ENCODE measurements at places on chromosomes 16 and 17.

DNA sequence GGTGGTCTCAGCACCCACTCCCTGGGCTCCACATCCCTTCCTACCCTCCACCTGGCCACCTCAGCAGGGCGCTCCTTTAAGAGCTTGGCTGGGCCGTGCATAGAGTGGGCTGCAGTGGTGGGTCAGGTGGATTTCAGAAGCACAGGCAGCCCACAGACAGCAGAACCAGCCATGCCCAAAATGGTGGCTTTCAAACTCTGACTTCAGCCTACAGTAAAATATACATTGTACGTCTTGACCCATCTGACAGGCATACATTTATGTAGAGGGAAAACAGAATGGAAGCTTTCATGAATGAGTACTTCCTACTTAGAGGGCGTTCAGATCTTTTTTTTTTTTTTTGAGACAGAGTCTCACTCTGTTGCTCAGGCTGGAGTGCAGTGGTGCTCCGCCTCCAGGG lies 26.0 kb upstream of the LASP1NB start:
- DNase-seq, result no peak

DNA sequence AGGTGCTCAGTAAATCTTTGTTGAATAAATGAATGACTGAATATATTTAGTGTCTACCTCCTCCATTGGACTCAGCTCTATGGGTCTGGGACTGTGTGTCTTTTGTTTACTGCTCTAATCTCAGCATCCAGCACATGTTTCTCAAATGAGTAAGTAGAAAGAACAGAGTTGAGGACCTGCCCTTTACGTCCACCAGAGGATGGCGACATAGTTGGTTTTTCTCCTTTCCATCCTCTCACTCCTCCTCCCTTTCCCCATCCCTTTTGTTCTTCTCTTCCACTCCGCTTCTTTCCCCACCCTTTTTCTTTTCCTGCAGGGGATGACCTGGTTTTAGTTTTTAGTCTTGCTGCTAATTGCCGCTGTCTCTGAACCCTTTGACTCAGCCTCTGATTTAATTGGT lies 12.1 kb upstream of the CHP2 start:
- DNase-seq, result no peak

DNA sequence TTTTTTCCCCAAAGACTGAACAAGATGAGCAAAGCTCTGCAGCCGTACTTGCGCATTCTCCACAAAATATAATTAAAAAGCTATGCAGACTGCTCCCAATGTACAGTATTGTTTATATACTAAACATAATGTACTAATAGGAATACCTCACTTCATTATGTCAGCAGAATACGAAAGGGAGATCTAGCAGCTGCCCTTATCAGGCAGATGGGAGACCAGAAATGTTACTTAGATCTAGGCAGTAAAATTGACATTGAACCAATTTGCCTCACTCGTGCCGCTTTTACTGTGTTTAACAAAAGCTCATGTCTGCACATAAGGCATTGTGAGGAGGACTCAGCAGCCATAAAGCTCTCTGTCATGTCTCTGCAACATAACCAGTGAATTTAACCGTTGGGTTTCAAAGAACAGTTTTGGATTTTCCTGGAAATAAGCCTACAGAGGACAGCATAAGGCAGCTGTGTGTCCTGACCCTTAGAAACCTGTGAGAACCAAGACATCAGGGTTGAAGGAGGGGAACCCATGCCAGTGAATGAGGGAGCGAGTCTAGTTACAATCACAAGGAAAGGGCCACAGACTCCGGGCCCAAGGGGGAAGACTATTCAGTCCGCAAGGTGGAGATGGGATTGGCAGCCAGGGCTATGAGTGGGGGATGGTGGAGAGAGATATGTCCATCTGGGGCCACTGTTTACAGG lies 71.4 kb downstream of the GNAO1 start:
- no peak for DNase-seq

DNA sequence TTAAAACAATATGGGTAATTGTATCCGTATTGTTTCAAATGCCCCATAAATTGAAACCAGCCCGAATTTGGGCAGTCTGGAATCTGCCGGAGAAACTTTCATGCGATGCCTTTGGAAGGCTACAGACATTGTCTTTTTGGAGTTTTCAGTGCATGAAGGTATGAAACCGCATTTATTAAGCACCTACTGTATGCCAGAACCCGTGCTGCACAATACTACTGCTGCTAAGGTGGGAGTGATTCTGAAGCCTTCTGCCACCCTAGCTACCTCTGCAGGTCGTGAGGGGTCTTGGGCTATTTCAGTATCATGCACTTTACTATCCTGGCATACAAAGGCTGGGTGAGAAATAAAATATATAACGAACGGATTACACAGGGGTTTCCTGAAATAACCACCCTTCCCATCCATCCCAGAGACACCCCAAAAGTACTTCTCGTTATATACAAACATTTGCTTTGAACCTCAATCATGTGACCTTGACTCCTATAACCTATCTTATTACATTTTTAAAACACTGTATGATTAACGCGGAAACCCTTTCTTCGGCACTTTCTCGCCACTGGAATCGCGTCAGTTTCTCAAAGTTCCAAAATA lies 1.0 kb upstream of the MSI2 start:
- DNase-seq, result no peak

- no peak for DNase-seq
Measured at GRCh38 chr16:74607310-74607961, 522 bp upstream of the GLG1 start.

DNA sequence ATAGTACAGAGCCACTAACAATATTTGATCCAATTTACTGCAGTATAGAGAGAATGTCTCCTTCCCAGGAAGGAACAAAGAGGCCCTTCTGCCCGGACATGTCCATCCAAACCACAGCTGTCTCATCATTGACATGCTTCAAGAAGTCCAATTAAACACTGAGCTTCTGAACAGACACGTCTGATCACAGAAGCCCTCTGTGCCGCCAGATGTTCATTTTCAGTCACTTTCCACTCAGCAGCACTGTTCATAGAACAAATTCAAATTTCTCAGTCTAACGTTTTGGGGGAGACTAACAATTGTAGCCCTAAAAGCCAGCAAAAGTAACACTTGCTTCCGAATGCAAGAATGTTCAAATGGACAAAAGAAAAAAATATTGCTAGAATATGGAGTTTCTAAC lies 15.3 kb downstream of the ZC3H7A start:
- DNase-seq, result no peak

DNA sequence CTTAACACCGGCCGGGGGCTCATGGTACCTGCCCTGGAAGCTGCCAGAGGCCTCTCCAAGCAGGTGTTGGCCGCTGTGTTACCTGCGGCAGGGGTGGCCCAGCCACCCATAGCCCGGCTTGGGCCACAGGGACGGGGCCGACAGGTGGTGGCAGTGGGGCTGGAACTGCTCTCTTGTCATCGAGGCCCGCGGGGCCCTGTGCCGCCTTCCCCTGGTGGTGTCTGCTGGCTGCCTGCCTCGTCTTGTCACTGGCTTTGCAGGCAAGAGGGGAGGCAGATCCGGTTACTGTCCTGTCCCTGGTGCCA lies 27.1 kb downstream of the GSE1 start:
- DNase-seq, result no peak

- DNase-seq, result peak; percentile 84
Measured at GRCh38 chr17:32483451-32484019, 3.3 kb upstream of the CDK5R1 start.

GRCh38 chr16:53541326-53541725 lies 38.3 kb upstream of the AKTIP start:
- no peak for DNase-seq

- DNase-seq, result no peak
Measured at GRCh38 chr17:52047086-52047485, 111.4 kb downstream of the CA10 start.

- DNase-seq, result no peak
Measured at GRCh38 chr17:49183801-49184200, 26.6 kb downstream of the GNGT2 start.

DNA sequence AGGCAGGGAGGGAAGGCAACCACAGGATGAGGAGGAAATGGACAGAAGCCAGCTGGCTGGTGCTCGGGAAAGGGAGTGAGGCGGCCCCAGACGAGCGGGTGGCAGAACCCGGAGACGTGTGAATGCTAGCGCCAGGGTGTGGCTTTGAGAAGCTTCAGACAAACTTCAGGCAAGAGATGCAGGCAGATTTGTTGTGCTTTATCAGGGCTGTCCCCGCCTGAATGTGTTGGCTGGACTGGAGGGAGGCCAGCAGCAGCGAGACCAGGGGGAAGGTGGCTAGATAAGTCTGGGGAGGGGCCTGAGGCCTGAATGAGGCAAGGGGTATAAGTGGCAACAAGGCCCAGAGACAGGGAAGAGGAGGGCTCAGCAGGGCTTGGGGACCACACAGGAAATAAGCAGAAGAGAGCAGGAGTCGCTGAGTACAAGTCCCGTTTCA lies 22.0 kb downstream of the CAMKK1 start:
- DNase-seq, result no peak

GRCh38 chr16:4680673-4681470 lies 12.5 kb upstream of the NUDT16L1 start:
- DNase-seq, result peak; percentile 78

DNA sequence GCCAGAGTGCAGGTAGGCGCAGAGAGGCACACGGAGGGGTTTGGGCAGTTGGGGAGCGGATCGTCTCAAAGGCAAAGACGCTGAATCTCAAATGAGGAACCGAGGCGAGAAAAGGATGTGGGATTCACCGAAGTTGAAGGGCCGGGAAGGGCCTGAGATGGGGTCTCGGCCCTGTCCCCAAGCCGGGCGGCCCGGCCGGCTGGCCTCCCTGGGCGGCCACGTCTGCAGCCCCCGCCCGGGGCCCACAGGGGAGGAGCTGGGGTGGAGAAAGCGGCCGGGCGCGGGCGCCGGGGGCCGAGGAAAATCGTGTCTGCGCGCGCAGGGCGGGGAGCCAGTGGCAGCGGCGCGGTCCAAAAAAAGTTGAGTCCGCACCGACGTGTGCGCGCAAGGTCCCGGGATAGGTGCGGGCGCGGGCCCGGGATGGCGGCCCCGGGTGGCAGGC lies 458 bp downstream of the SLC12A4 start:
- DNase-seq, result peak; percentile 64

DNA sequence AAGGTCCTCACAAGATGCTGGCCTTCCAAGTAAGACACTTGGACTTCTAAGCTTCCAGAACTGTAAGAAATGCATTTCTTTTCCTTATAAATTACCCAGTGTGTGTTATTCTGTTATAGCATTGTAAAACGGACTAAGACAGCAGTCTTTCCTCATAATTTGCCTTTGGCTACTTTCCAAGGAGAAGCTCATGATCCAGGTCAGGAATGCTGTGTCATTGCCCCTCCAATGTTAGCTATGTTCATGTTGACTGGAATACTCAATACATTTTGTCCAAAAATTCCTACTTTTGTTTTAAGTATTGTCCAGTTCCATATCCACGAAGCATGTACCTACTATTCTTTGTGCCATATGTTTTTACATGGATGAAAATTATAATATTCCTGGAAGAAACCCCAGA lies 234.6 kb downstream of the HS3ST3A1 start:
- no peak for DNase-seq

GRCh38 chr17:43439041-43439440 lies 40.2 kb downstream of the ARL4D start:
- DNase-seq, result no peak

DNA sequence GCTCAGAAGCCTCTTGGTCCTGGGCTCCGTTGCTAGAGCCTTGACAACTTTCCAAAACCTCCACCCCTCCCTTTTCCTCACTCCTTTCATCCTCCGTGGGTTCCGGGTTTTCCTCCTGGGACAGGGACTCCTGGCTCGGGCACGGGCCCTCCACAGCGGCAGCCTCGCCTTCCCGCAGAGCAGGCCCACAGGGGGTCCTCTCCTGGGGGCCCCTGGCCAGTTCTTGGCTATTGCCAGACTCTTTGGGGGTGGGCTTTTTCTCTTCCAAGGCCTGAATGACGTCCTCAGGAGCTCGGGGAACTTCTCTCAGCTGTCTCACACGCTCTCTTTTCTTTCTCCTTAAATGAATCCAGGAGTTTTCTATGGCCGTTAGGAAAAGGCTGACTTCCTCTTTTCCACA lies 19.3 kb upstream of the MNT start:
- no peak for DNase-seq

DNA sequence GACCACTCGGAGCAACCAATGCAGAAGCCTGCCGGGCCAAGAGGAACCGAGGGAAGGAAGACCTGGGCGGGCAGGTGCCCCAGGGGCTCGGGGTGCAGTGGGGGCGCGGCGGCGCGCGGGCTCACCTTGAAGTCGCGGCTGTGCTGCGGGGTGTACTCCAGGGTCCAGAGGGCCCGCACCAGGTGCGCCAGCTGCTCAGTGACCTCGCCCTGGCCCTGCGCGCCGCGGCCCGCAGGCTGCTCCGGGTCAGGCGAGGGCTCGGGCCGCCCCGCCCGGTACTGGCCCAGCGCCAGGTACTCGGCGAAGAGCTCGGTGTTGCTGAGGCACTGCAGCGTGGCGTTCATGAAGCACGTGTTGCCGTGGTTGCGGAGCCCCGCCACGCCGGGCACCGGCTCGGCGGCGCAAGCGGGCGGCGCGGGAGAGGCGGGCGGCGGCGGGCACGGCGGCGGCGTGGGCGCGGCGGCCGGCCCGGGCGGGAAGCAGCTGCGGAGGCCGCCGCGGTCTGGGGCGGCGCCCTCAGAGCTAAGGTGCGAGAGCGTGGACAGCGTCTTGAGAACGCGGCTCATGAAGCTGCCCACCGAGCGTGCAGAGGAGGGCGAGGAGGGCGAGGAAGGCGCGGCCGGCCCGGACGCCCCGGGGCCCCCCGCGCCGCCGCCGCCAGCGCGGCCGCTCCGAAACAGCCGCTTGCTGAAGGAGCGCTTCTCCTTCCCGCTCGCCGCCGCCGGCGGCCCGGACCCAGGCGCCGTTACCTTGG lies 562 bp downstream of the USP31 start:
- DNase-seq, result peak; percentile 83

DNA sequence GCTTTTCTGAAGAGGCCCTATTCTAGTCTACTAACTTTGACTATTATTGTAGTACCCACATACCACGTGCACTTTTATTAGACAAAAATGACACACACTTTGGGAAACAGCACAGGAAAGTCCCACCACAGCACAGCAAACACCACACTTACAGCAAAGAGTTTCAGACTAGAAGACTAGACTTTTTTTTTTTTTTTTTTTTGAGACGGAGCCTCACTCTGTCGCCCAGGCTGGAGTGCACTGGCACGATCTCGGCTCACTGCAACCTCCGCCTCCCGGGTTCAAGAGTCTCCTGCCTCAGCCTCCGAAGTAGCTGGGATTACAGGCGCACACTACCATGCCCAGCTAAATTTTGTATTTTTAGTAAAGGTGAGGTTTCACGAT lies 20.1 kb downstream of the YWHAE start:
- DNase-seq, result no peak

GRCh38 chr16:85605912-85606841 lies 6.9 kb upstream of the GSE1 start:
- DNase-seq, result no peak

GRCh38 chr16:7271486-7271885 lies 61.2 kb upstream of the RBFOX1 start:
- no peak for DNase-seq

GRCh38 chr16:57277586-57277985 lies 6.9 kb downstream of the PLLP start:
- DNase-seq, result no peak
